Large intestine (tissue), 12 donors: ENCODE measurements at places on chromosomes 12 and 14. TPM values are rescaled to one million over a fixed set of nuclear protein-coding genes. Genes with fewer than 3 reads are reported as not detected.

DNA sequence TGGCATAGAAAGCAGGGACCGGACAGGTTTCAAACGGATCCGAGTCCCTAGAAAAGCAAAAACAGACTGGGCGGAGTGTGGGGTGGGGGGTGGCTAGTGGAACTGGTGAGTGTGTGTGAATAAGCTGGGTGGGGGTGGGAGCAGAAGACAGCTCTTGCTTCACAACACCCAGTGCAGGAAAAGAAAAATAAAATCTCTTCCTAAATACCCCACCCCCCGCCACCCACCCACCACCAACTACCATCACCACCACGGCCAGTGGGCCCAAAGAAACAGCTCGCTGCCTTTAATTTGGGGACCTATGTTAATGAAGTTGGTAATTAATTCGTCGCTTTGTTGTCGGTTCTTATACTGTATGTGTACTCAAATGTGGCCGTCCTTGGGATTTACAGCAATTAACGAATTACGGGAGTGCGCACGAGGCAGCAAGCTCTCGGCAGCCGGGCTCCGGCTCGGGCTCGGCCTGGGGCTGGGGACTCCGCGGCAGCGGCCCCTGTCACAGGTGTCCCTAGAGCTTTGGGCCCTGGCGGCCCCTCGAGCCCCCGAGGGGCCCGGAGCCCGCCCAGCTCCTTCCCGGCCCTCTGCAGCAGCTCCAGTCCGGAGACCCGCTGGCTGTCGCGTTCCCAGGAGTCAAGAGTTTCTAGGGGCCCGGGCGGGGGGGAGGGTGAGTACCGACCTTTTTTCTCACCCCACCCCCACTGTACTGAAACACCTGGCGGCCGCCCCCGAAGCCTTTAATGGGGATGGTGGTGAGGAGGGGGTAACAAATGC lies 1.5 kb upstream of the OTX2 start:
- DNase-seq: no peak

DNA sequence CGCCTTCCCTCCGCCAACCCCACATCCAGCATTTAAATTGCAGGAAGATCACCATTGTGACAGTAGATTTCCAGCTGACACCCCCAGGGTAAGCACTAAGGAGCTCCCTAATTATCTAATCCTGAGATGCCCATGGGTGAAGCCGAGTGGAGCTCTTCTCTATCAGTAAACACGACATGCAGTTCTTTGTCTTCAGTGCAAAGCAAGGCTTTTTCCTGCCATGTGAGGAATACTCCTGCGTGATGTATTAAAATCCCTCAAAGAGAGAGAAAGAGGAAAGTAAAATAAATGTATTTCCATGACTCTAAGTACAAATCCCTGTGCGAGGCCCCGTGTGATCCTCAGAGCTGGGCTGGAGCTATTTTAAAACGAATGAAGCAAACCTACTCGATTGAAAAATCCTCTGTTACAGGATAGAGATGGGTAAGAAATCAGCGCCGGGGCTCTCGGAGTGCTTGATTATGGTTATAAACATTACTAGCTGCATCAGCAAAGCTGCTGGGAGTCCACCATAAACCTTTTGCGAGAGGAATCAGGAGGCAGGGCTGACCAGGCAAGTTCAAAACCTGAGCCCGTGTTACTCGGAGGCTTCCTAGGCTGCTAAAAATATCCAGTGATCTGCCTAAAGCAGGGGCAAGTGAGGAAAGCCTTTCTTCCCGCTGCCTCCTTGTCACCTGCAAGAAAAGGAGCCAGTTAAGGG lies 61.5 kb downstream of the MAP1LC3B2 start:
- DNase-seq: no peak

RPS6KL1 gene
- 5.4 TPM for polyA plus RNA-seq

GRCh38 chr12:116537101-116537904 lies 21.9 kb upstream of the MAP1LC3B2 start:
- no peak for DNase-seq

- no peak for DNase-seq
Measured at GRCh38 chr12:99029511-99030271, 384.6 kb downstream of the APAF1 start.

CEP170B gene
- 30.3 TPM for polyA plus RNA-seq

GLT1D1 gene
- 0.91 TPM for polyA plus RNA-seq

- no peak for DNase-seq
Measured at GRCh38 chr14:70827347-70827746, 18.0 kb upstream of the MAP3K9 start.

DNA sequence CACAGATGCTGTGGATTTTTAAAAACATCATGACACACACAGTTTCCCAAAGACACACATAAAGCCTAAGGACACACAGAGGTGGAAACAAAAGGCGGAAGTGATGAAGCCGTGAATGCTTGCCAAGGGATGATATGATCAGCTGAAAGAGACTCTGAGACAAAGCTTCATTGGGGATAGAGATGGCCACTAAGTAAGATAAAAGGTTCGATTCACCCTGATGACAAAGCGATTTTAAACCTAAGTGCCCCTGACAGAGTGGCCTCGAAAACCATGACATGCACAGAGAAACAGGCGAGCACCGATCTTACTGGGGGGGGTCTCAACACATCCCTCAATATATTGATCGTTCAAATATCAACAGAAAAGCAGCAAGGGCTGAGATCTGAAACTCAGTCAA lies 20.3 kb upstream of the EIF5 start:
- no peak for DNase-seq

PZP gene
- polyA plus RNA-seq: 0.24 TPM

- no peak for DNase-seq
Measured at GRCh38 chr14:71591929-71592328, 340.3 kb upstream of the RGS6 start.

- DNase-seq: no peak
Measured at GRCh38 chr14:101965770-101966722, 1.7 kb downstream of the DYNC1H1 start.

IL23A gene
- polyA plus RNA-seq: 0.75 TPM

- DNase-seq: no peak
Measured at GRCh38 chr14:96215452-96216244, 11.0 kb downstream of the BDKRB2 start.

GRCh38 chr12:59396519-59396918 lies 199.3 kb upstream of the SLC16A7 start:
- DNase-seq: no peak

DNA sequence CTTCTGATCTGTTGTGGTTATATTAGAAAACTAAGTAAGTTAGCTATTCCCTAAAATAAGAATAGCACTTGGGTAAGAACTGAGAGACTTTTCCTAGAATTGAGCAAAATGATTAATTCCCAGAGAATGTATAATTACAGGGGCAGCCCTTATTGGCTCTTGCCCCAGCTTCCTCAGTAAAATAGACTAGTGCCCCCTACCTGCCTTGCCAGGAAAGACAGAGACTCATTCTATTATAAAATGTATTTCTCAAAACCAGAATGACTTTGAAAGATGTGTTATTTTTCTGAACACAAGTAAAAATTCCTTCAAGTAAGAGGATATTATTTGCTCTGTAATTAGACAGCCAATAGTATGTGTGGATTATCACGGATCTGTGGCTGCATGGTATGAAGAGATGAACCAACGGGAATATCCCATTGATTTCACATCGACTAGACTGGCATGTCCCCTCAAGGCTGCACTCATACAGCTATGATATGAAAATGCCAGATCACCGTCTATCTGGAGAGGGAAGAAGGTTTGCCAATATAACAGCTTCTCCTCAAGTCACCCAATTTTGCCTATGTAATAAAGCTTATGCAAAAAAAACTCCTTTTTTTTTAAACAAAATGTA lies 7.4 kb upstream of the GLRX5 start:
- no peak for DNase-seq
